Neuronal stem cell (in vitro differentiated cells): ENCODE measurements at places on chromosomes 13 and 19.

GRCh38 chr13:72599178-72599743 is 128.2 kb downstream of the MZT1 start:
- DNase-seq = no peak

DNA sequence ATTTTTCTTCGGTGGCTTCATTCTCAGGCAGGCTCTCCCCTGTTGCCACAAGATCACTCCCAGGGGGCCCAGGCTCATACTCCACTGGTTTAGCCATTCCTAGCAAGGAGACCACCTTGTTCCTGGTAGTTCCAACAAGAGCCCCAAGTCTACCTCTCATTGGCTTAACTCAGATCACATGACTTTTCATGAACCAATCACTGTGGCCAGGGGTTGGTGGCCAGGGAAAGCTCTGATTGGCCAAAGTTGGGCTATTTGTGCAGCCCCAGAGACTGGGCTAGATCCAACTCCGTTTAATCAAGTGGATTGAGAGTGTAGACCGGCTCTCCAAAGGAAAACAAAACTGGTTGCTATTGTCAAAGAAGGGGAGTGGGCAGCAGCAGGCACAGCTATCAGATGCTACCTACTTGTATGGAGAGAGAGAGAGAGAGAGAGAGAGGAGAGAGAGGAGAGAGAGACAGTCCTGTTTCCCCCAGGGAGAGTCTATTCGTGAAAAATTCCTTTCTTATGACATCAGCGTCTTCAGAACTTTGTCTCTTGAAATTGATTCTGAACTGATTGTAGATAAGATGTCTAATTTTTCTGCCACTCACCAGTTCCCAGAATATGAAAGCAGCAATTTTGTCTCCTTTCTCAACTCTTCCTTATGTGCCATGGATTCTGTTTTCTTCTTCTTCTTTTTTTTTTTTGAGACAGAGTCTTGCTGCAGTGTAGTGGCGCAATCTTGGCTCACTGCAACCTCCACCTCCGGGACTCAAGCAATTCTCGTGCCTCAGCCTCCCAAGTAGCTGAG is 5.9 kb downstream of the CEACAM19 start:
- no peak for DNase-seq

- DNase-seq = peak; percentile 99
These were observed at the start of gene PRKACA for GRCh38 chr19:14117668-14118164. TSS of gene PRKACA (minus strand) at chr19:14117762. CDS start at chr19:14117547, 215 bp downstream.

DNA sequence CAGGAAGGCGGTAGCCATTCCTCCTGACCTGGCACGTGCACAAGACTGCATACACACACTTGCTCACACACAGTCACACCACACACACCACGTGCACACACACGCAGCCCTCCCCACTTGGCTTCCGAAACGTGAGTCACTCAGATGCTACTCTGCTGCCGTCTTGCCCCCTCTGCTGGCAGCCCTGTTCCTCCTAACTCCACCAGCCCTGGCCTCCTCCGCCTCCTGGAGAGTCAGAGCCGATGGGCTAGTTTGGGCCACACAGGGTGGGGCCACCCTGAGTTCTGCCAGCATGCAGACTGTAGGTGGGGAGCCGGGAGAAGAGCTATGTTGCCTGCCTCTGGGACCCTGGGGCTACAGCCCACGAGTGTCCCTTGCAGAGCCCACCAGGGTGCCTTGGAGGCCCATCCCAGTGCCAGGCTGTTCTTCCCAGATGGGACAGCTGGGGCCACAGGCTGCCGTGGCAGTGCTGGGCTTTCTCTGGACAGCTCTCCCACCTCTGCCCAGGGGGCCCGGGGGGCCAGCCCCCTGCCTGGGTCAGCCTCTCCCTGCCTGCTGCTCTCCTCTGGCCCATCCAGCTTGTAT is 12.1 kb downstream of the PIN1 start:
- no peak for DNase-seq

DNA sequence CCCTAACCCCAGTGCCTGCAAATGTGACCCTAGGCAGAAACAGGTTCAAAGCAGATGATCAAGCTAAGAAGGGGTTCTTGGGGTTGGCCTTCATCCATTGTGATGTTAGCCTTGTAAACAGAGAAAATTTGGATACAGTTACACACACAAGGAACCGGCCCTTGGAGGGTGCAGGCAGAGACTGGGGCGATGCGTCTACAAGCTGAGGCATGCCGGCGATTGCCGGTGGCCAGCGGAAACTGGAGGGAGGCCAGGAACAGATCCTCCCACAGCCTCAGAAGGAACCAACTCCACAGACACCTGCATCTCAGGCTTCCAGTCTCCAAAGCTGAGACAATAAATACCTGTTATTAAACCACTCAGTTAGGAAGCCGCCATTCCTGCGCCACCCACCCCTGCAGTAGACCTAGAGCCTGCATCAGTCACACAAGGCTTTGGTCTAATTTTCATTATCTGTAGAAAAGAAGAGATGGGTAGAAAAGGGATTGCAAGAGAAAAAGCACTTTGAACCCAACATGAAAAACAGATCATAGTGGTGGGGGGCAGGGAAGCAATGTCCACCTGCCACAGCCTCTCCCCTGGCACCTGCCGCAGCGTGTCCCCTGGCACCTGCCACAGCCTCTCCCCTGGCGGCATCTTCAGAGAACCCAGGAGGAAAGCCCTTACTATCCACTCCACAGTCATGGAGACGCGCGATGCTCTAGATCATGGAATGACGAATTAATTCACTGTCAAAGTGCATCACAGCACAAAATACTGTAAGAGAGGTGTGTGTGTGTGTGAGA is 119.7 kb upstream of the SOX1 start:
- DNase-seq = no peak

- no peak for DNase-seq
These were observed 95.3 kb upstream of the IPO5 start for GRCh38 chr13:97858161-97858560.
